ENCODE measurements at places on chromosomes 5 and 9.

GRCh38 chr5:59041355-59041754 is 458.5 kb downstream of the RAB3C start:
- no peak for DNase-seq

GRCh38 chr5:95543017-95543705 is 11.6 kb downstream of the SKIC3 start:
- no peak for DNase-seq

- no peak for DNase-seq
Observed at GRCh38 chr9:81207651-81208050, 481.7 kb downstream of the TLE1 start.

GRCh38 chr5:160485364-160485969 is 63.8 kb downstream of the PTTG1 start:
- no peak for DNase-seq

DNA sequence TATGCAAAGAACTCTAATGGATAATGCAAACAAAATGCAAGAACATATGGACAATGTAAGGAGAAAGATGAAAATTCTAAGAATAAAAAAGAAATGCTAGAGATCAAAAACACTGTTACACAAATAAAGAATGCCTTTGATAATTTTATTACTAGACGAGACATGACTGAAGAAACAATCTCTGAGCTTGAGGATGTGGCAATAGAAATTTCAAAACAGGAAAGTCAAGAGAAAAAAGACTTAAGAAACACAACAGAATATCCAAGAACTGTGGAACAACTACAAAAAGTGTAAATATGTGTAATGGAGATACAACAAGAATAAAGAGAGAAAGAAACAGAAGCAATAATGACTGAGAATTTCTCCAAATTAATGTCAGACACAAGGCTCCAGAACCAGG is 140.5 kb upstream of the ACOT12 start:
- DNase-seq: no peak

GRCh38 chr5:113487416-113487780 is 855 bp downstream of the MCC start:
- DNase-seq: no peak

GRCh38 chr5:1390861-1391600 is 46.1 kb upstream of the CLPTM1L start:
- no peak for DNase-seq

DNA sequence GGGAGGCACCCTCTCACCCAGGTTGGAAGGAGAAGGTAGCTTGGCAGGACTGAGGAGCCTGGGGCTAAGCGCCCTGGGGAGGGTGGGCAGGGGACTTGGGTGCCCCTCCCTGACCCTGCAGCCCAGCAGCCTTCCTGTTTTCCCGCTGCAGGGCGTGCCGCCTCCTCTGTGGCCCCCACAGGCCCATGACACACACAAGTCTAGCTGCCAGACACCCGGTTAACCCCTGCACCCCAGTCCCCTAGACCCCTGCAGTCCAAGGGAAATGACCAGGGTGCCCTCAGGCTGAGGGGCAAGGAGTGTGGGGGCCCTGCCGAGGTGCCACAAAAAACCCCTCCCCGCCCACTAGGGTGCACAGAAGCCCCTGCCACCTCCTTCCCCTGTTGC is 33.0 kb downstream of the GOLGA2 start:
- DNase-seq: no peak

GRCh38 chr9:95822583-95823431 is 52.7 kb upstream of the ERCC6L2 start:
- no peak for DNase-seq

GRCh38 chr9:132074736-132075135 is 4.9 kb downstream of the MED27 start:
- DNase-seq: no peak

DNA sequence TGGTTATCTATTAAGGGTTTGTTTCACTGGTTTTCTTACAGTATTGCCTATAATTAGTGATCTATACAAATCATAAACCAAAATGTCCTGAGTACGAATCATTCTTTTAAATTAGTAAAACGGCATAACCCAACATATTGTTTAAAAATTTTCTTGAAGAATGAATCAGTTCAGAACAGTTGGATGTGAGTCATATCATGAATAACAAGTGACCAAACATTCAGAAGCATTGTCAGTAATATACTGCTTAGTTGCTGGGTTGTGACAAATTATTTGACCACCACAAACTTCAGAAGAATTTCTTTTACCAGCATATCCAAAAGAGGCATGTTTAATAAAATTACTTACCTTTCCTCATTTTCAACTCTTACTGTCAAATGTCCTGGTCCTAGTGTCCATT is 111.2 kb downstream of the UNC13B start:
- no peak for DNase-seq

GRCh38 chr5:150377964-150378694 is 20.6 kb downstream of the TCOF1 start:
- no peak for DNase-seq

DNA sequence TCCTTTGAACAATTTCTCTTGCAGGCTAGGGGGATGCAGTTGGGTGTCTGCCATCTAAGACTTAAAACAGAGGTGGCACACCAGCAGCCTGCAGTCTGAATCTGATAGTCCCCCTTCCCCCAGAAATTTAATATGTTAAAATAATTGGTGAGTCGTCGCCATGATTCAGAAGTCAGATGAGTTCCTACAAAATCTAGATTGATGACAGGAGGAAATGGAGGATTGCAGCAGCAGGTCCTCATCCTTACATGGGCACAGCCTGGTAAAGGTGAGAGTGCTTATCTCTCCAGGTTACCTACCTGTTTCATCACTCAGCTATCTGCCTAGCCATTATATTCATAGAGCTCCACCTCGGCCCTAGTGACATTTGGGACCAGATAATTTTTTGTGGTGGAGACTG is 112.3 kb downstream of the PCSK1 start:
- DNase-seq: no peak

- DNase-seq: no peak
Observed at GRCh38 chr5:168477060-168477459, 9.2 kb upstream of the RARS1 start.

All from activated naive CD8-positive, alpha-beta T cell treated with anti-CD3 and anti-CD28 coated beads, Interleukin-2, amount 50 U/mL, for 16 hours (primary cell).